ENCODE measurements at places on chromosomes 7 and 10.

DNA sequence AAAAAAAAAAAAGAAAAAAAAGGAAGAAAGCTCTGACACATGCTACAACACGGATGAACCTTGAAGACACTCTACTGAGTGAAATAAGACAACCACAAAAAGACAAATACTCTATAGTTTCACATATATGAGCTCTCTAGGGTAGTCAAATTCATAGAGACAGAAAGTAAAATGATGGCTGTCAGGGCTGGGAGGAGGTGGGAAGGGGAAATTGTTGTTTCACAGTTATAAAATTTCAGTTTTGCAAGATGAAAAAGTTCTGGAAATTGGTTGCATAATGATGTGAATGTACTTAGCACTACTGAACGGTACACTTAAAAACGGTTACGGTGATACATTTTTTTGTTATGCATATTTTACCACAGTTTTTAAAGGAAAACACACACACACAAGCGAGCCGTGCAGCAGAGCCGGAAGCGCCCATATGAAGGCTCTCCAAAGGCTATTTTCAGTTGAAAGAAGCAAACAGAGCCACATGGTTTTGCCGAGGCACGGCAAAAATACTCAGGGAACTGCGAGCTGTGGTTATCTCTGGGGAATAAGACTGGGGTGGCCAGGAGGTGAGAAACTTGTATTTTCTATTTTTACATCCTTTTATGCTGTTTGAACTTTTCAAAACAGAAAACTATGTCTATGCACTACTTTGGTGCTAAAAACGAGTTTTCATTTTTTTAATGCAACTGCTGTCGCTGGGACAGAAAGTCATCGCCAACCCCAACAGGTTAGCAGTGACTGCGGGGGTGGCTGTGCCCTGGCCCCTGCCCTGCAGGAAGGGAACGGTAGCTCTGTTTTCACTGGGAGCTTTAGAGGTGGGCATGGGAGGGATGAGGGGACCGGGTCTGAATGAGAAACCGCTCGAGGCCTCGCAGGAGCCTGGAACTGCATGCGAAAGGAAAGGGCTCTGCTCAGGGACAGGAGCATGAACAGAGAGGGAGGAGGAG is 132.9 kb downstream of the OAT start:
- DNase-seq: no peak

DNA sequence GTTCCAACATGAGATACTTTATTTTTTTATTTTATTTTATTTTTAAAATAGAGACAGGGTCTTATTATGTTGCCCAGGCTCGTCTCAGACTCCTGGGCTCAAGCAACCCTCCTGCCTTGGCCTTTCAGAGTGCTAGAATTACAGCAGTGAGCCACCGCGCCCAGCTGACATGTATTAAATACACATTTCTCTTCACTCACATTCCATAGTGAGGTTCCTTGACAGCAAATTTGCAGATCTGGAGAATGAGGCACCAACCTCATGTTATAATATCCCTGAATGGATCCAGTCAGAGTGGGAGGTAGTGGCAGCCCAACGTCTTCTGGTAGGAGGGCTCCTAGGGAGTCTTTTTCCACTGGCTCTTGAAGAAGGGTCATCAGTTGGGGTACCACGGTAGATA is 46.1 kb downstream of the OGDH start:
- no peak for DNase-seq

DNA sequence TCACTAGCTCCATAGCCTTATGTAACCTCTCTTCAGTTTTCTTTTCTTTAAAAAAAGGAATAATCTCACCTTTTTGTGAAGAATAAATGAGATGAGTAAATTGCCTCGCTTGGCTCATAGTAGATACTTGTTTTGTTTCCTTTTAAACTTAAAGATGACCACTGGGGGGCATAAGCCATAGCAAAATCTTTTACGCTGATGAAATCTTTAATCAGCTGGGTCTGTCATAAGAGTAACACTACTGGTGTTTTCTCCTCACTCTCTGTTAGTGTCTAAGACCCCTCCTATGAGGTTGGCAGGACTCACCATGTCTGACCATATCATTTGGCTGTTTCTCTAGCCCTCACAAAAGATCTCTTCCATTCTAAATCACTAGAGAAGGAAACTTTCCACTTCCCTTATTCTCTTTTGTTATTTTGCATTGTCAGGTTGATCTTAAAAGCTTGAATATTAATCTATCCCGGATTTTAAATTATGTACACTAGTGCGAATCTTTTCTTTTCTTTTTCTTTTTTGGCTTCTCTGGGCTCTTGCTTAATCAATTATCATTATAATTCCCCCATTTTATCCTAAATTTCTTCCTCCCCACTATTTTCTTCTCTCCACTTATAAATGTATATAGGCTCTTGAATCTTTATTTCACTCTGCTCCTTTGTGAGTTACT is 12.5 kb downstream of the STAG3 start:
- DNase-seq: no peak

GRCh38 chr10:5254488-5254887 is 57.9 kb downstream of the AKR1C4 start:
- no peak for DNase-seq

DNA sequence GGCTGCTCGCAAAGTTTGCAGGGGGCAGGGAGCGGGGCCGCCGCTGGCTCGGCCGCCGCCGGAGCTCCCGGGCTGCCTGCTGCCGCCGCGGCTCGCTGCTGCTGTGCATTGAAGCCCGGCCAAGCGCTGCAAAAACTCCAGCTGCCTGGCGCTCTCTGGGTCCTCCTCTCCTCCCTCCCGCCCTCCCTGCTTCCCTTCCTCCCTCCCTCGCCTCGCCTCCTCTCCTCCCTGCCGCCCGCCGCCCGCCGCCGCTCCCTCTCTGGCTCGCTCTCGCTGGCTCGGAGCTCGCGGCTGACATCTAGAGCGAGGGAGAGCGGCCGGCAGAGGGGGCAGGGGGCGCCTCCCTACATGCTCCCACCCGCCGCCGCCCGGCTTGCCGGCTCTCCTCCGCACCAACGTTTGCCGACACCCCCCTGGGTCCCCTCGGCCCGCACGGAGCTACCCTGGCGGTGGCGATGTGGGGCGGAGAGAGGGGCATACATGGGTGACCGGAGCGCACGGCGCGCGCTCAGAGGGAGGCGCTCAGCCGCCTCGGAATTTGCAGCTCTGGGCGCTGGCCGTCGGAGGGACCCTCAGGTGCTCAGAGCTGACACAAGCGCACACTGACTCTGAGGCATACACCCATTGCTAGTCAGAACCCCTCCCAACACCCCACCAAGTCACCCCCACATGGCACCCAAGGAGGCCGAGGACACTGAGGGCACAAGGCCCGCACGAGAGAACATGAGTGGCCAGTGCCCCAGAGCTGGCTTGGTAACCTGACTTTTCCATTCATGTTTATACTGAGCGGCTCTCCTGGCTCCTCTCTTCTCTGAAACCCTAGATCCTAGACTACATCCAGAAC is 1.2 kb upstream of the PLXNA4 start:
- DNase-seq: peak; percentile 33

- DNase-seq: no peak
Observed at GRCh38 chr10:8297959-8298358, 243.5 kb downstream of the GATA3 start.

DNA sequence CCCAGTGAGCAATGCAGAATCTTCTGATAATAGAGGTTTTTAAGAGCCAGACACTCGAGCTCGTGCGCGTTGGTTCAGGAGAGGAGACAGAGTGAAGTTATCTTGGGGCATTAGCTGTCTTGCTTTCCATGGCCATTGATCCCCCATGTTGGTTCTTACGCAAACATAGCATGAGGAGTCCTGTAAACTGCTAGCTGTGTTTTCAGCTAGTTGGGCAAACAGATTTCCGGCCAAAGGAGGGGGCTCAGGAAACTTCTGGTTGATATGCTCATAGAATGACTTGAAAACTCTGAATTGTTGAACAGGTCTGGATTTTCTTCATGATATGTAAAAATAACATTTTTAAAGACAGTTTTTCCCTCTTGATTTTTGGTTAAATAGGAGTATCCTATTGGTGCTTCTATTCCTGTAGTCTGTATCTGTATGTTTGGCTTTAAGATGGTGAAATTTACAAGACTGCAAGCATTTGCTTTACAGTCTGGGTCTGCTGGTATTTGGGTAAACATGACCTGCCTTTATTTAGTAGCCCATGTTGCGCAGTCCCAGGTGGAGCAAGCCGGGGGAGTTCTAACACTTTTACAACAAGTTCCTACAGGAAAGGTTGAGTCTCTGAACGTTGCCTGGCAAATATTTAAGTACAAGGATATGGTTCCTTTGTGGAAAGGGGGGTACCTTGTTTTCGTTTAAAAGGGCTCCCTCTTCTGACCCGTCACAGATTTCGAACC is 218.4 kb upstream of the KCND2 start:
- DNase-seq: no peak

DNA sequence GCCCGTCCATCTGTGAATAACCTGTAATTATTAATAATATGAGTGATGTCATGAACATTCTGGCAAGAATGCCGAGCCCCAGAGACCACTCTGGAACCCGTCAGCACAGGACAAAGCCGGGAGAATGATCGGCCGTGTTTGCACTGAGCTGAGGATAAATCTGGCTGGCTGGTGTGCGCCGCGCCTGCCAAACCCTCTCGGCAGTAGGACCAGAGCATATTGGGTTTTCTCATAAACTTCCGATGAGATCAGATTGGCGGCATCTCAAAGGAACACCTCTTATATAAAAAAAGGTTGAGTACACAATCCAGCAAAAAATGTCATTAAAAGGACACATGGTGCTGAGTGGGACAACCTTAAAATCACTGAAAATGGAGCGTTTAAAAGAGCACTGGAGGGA is 296.0 kb upstream of the MKI67 start:
- DNase-seq: no peak
